Epithelial cell of prostate (primary cell): ENCODE measurements at places on chromosomes 12 and 14.

- no peak for DNase-seq
Observed at GRCh38 chr14:55711175-55711811, 131.3 kb downstream of the KTN1 start.

- DNase-seq = no peak
Observed at GRCh38 chr12:90915353-90915752, 39.6 kb downstream of the CCER1 start.

DNA sequence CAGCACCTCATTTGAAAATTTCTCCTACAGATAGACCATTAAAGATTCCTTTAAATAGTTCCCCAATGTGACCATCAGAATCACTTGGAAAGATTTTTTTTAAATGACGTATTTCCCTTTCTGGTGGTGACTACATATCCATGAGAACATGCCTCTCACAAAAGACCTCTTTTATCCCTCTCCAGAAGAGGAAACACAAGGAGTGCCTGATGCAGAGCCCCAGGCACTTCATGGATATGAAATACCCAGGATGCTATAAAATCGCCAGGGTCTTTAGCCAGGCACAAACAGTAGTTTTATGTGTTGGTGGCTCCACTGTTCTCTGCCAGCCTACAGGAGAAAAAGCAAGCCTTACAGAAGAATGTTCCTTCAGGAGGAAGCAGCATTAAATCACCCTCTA, 97.1 kb downstream of the ETNK1 start:
- no peak for DNase-seq

GRCh38 chr14:68219407-68219806, 399.8 kb downstream of the RAD51B start:
- DNase-seq = no peak

GRCh38 chr12:52735816-52736632, 32.7 kb upstream of the KRT77 start:
- no peak for DNase-seq

GRCh38 chr12:75938189-75938588, 93.4 kb downstream of the PHLDA1 start:
- no peak for DNase-seq

DNA sequence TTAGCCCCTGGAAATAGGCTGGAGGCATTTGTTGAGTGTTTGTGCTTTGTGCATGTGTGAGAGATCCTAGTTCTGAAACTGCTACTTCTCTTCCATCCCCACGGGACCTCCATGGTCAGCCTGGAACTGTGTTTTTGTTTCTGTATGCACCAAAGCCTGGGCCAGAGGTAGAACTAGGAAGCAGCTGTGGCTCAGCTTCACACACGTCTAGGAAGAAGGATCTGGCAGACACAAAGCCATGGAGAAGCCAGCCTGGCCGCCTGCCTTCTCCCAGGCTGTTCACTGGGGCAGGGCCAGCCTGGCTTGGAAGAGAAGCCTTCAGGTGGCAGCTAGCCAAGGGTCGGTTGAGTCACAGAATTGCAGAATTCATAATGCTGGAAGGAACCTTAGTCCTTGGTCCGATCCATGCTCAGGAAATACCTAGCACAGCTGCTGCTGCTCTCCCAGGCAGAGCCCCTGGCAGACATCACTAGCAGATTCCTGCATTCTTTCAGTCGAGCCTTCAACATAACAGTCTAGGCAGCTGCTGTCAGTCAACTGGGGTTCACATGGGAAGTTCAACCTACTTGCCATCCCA, 27.0 kb downstream of the RIN3 start:
- DNase-seq = peak; percentile 67

GRCh38 chr14:103684871-103685270, 30.4 kb downstream of the XRCC3 start:
- no peak for DNase-seq

GRCh38 chr12:24977711-24978110, 28.8 kb upstream of the BCAT1 start:
- no peak for DNase-seq

- no peak for DNase-seq
Observed at GRCh38 chr12:46224386-46224785, 44.5 kb downstream of the SLC38A1 start.

DNA sequence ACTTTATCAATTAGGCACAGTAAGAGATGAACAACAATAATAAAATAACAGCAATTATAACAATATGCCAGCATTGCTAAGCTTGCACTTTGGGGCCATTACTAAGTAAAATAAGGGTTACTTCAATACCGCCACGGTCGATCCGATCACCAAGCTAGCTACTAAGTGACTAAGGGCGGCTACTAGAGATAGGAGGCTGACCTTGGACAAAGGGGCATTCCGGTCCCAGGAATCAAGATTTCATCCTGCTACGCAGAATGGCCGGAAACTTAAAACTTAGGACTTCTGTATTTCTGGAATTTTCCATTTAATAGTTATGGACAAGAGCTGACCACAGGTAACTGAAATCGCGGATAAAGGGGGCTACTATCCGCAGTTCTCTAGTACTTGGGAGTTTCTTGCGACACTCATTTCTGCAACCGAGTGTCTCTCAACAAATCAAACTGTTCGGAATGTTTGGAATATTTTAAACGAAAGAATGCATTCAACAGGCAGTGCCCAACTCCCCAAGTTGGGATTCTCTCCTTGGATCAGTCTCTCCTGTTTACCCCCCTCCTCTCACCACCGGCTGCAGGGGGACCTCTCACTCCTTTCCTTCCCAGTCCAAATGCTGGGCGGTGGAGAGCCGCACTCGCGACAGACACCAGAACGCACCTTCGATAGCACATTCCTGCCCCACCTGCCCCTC, 650 bp downstream of the HEBP1 start:
- DNase-seq = no peak

DNA sequence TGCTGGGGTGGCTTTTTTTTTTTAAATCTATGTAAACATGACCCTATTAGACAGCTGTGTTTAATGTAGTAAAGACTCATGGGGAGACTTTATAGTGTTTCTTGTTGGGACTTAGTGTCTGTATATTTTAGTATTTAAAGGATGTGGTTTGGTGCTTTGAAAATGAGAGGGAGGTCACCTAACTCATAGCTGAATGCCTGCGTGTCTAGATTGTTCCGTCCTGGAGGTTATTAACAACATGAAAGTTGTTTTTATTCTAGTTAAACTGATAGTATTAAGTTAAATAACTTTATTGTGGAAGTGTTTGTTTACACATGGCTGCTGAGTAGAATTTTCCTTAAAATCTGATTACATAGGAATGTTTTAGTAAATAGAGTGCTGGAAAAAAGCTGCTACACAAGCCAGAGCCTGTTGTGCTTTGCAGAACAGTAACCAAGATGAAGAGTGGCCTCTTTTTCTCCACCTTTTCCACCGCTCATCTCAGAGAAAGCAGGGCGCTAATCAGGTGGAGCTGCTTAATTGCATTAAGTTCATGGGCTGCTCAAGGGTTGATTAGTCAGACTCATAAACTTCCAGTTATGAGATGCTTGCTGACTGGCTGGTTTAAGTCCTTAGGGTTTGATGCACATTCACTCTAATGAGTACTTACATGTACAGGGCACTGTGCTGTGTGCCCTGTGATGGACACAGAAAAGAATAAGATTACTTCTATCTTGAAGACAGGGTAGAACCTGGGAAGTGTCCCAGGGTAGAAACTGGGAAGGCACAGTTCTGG, 62.7 kb downstream of the FBXO34 start:
- no peak for DNase-seq

- no peak for DNase-seq
Observed at GRCh38 chr14:101499080-101499479, 62.2 kb upstream of the DIO3 start.

DNA sequence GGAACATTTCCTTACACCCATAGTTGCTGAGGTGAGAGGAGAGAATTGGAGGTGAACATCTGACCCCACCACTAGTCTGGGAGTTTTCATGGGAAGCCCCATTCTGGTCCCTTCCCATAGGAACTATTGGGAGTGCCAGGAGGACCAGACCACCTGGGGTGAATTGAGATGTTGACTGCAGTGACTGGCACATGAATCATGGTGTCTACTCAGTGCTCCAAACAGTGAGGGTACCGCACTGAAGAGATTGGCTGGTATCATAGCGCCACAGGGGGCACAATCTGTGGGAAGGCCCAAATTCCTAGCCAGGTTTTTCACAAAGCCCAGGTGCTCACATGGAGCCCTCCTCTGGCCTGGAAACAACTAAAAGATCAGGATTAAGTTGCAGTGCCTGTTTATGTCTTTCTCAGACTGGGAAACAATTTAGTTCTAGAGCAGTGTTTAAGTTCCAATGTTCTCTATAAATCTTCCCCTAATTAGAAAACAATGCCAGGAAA, 3.7 kb upstream of the RNASE9 start:
- no peak for DNase-seq

DNA sequence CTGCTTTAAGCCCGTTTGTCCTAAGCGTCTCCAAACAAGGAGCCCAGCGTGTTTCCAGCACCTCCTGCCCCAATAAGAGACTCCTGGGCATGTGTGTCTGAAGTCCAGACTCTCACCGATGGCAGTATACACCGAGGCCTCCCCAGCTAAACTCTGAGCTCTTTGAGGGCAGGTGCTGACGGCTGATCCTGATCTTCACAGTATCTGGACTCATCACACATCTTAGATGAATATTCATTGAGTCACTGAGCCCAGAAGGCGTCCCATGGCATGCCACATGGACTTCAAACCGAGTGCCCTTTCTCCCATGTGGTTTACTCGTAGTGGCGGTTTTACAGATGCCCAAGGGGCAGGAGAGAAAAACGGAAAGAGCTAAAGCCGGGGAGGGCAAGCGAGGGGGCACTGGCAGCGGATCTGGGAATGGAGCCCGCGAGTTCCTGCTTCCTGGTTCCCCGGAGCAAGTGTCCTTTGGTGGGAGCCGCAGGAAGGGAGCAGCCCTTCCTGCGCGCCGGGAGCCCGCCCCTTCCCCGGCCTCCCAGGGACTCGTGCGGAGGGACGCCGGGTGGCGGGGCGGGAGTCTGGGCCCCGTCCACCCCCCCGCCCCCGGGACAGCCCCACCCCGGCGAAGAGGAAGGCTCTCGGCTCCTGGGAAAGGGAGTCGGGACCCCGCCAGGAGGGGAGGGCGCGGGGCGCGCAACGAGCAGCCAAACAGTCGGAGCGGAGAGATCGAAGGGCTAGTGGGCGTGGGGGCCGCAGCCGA, 585 bp upstream of the TEAD4 start:
- DNase-seq = peak; percentile 44

DNA sequence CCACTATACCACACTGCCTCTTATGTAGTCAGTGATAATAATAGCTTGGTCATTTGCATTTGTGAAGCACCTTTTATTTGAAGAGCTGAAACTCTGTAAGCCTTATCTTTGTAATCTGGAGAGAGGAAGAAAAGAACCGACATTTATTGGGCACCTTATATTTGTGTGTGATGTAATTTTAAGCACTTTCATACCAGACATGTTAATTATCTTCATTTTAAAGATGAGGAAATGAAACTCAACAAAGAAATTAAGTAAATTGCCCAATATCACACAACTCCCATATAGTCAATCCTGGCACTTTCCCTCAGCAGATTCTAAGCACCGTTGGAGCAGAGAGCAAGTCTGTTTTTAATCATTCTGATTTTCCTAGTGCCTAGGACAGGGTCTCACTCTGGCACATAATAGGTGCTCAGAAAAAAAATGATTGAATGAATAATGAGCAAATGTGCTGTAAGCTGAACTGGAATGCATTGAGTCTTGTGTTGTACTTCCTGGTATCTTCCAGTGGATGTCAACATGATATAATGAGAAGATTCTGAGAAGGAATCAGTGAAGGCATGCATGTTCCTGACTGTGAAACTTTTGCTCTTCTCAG, 418.9 kb downstream of the ZFP36L1 start:
- DNase-seq = no peak

DNA sequence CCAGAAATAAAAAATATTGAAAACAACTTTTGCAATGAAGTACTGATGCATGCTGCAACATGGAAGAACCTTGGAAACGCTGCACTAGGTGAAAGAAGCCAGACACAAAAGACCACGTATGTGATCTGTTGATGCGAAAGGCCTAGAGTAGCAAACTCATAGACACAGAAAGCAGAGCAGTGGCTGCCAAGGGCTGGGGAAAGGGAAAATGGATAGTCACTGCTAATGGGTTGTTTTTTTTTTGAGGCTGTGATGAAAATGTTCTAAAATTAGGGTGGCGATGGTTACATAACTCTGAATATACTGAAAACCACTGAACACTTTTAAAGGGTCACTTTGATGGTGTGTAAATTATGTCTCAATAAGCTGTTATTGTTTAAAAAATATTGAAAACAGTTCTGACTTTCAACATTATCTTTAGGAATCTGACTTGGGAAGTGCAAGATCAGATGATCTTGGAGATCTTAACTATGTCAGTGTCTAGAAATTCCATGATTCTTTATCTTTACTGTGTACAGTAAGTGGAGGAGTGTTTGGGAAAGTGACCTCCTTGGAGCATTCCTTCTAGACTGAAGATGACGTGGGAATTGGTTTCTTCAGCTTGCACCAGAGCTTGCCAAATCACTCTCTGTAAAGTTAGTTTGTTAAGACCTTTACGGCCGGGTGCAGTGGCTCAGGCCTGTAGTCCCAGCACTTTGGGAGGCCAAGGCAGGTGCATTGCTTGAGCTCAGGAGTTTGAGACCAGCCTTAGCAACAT, 12.4 kb downstream of the MLXIP start:
- no peak for DNase-seq

DNA sequence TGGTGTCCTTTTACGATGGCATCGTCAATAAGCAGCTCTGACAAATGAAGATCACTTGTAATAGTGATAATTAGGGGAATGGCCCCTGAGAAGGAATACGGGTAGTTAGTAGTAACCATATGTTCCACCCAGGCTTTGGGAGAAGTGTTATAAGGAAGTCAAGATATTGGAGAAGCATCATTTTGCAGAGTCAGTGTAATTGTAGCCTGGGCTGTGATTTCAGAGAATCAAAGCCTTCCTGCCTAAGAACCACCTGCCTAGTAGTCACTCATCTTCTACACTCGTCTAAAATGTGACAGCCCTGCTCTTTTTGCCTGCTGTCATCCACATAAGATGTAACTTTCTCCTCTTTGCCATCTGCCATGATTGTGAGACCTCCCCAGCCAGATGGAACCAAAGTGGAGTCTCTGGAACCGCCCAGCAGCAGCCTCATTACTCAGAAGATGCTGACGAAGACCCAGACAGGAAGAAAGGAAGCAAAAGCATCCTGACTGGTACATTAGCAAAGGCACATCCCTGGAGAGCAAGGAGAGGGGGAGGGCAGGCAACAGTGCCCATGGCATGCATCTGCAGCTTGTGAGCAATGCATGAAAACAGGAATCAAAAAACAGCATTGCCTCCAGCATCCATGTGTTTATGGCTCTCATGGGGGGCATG, 12.6 kb upstream of the EDDM3A start:
- no peak for DNase-seq

DNA sequence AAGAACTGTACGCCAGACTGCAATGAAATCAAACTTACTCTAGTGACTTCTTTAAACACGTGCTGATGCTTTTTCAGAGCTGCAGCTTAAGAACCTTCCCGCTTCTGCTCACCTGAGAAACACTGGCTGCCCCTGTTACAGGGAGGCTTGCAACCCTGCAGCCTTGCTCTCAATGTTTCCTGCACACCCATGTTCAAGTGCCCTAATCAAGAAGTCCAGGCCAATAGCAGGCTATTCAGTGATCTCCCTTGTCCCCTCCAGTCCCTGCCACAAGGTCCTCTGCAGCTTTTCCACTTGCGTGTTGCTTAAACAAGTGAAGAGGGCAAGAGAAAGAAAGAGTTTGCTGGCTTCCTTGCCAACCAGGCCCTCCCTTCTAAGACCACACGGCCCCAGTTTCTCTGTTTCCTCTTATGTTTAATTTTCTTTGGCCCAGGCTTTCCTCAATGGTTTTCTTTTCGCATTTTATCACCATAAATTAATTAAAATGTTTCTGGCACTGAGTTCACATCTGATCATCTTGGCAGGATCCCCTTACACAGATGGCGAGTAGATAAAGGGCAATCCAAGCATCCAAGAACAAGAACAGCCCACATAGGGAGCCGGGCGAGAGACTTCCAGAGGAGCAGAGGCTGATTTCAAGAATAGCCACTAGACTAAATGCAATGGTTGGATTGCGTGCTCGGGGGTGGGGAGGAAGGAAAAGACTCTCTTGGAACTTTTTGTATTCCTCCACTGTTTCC, 82.3 kb upstream of the CDKN3 start:
- no peak for DNase-seq
